ENCODE measurements at places on chromosomes 12 and 14. TPM values are rescaled to one million over a fixed set of nuclear protein-coding genes. Genes with fewer than 3 reads are reported as not detected.

The LRIG3 gene
- 68.6 TPM for total RNA-seq

The AQP5 gene
- total RNA-seq = 2.1 TPM

The ARF3 gene
- 22.3 TPM for total RNA-seq

The IGF1 gene
- total RNA-seq = 15.8 TPM

The KRT74 gene
- not detected for total RNA-seq

The ANP32D gene
- not detected for total RNA-seq

The DBX2 gene
- not detected for total RNA-seq

The SELPLG gene
- 0.66 TPM for total RNA-seq

The SUOX gene
- 20.8 TPM for total RNA-seq

The LAG3 gene
- not detected for total RNA-seq

The KLRB1 gene
- total RNA-seq = not detected

- no peaks in the 10 kb centered on the region for H3K36me3 ChIP-seq
- peak; percentile 79 for DNase-seq
- no peaks in the 10 kb centered on the region for H3K27me3 ChIP-seq
- peaks cover 41% of the 10 kb centered on the region for H3K4me1 ChIP-seq
- peak overlapping the region; percentile 87 for H3K27ac ChIP-seq
Measured at GRCh38 chr12:124939079-124939420, 24.6 kb upstream of the UBC start.

DNA sequence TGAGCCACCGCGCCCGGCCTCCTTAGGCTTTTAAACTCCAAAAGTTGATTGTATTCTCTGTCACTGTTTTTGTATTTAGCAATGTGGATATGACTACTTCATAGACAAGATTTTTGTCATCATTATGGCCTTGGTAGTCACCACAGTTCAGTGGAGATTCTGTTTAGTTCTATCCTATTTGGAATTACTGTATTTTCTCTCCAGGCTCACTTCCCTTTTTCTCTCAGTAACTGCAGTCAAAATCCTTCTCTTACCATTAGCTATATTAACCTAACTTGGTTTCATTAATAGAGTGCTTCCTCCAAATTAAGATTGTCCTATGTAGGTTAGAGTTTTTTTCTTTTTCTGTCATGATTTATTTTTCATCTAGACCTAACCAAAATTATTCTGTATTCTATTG lies 283.9 kb downstream of the TMTC2 start:
- H3K4me3 ChIP-seq = no peak overlapping the region
- peaks cover 5% of the 10 kb centered on the region for H3K4me1 ChIP-seq
- DNase-seq = no peak
- no peak overlapping the region for H3K27ac ChIP-seq

DNA sequence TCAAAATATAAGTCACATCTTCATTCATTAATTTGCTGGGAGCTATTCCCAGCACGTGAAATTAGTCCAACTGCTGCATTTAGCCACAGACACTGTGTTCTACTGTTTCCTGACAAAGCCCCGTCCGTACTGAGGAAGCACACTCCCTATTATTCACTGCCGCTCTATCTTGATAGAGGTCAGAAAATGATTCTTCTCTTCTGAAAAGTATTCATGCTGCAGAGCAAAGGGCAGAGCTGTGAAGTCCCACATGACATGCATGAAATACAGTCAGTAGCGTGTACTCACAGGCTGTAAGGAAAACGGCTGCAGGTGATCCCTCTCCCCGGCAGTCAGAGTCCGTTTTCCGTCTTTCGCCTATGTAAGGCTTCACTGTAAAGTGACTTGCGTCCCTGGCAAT lies 302.5 kb upstream of the FKBP4 start:
- no peaks in the 10 kb centered on the region for H3K36me3 ChIP-seq
- no peak for DNase-seq
- no peak overlapping the region for H3K4me3 ChIP-seq

DNA sequence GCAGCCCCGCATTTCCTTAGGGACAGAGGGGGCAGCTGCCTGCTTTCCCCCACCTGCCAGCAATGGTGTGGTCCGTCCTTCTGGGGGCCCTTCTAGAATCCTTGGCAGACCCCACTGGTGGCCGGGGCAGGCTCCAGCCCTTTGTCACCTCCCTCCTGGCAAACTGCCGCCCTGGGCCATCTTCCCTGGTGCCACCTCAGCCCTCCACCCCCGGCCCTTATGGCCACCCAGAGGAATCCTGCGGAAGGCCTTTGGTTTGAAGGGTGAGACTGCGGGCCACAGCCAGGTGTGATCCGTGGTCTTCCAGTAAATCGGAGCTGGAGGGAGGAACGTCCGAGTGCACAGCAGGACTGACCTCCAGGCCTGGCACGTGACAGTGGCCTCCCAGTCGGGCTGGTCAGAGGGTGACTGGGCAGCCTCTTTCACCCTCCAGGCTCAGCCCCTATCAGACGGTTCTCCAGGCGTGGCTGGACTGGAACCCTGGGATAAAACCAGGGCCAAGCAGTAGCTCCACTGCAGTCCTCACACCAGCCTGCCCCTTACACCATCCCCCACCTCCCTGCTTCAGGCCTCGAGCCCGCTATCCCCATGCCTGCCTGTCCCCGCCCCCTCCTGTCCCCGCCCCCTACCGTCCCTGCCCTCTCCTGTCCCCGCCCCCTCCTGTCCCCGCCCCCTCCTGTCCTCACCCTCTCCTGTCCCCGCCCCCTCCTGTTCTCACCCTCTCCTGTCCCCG lies 12.4 kb downstream of the FBRSL1 start:
- H3K27ac ChIP-seq = peak overlapping the region; percentile 24
- DNase-seq = peak; percentile 69
- peaks cover 98% of the 10 kb centered on the region for H3K4me1 ChIP-seq
- H3K27me3 ChIP-seq = no peaks in the 10 kb centered on the region

- H3K27me3 ChIP-seq = no peaks in the 10 kb centered on the region
- no peaks in the 10 kb centered on the region for H3K36me3 ChIP-seq
- H3K4me3 ChIP-seq = no peak overlapping the region
- DNase-seq = no peak
- no peak overlapping the region for H3K27ac ChIP-seq
Measured at GRCh38 chr14:39374851-39375250, 57.4 kb downstream of the FBXO33 start.

DNA sequence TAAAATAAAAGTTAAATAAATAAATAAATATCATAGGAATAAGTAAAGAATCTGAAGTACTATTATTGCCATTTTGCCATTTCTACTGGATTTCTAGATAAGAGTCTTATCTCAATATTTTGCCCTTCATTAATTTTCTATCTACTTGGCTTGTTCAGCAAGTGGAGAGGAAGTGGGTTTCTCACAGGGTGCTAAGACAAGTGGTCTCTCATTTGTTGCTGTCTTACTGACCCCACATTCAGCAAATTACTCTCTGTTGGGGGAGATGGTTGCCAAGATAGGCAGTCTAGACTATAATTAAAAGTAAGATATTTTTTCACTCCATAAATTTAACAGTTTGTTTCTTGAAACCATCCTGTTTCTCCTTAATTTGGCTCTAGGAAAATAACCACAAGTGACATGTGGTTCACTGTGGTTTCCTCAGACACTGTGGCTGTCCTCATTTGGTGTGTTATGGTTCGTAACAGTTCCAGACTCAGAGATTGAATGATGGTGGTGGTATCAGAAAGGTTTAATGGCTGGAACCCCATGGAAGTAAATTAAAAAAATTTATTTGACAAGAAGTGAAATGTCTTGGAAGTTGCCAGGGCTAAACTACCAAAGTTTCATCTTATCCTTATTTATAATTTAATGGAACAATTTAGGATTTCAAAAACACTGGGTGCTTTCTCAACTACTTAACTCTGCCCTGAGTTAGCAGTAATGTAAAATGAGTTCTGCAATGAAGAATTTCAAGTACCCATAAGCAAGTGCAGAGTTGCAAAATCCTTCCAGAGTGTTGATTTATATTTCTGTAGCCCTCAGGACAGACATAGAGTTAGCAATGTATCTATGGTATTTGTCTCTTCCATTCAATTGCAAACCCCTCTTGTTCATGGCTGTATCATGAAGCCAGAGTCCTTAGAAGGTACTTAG lies 214.8 kb downstream of the MSRB3 start:
- DNase-seq = no peak
- H3K27ac ChIP-seq = peak overlapping the region; percentile 30
- no peaks in the 10 kb centered on the region for H3K27me3 ChIP-seq

GRCh38 chr14:104268295-104268694 lies 129.9 kb downstream of the KIF26A start:
- no peaks in the 10 kb centered on the region for H3K4me1 ChIP-seq
- no peak overlapping the region for H3K27ac ChIP-seq
- H3K36me3 ChIP-seq = no peaks in the 10 kb centered on the region
- H3K27me3 ChIP-seq = no peaks in the 10 kb centered on the region

DNA sequence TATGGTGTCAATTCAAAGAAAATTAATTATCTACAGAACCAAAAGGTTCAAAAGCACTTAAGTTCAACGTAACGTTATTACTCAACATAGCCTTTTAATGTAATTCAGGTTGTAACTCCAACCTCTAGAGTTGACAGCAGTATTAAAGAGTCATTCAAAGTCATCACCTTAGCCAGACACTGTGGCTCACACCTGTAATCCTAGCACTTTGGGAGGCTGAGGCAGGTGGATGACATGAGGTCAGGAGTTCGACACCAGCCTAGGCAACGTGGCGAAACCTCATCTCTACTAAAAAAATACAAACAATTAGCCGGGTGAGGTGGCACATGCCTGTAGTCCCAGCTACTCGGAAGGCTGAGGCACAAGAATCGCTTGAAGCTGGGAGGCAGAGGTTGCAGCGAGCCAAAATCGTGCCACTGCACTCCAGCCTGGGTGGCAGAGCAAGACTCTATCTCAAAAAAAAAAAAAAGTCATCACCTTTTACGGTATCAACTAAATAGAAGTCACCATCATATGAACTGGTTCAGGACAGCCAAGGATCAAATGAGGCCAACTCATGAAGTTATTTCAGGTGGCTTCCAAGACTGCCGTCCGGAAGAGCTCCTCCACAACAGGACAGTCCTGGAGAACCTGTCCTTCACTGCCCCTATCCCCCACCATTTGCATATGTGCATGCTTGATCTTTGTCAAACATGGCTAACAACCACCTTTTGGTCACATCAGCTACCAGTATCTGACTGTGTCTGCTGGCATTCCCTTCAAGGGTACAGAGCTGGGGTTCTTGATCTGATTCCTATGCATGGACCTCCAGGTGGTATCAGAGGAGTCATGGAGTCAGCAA lies 4.2 kb downstream of the PPTC7 start:
- no peak overlapping the region for H3K4me3 ChIP-seq
- H3K36me3 ChIP-seq = no peaks in the 10 kb centered on the region
- no peak overlapping the region for H3K27ac ChIP-seq
- no peaks in the 10 kb centered on the region for H3K27me3 ChIP-seq
- no peak for DNase-seq
- peaks cover 59% of the 10 kb centered on the region for H3K4me1 ChIP-seq

DNA sequence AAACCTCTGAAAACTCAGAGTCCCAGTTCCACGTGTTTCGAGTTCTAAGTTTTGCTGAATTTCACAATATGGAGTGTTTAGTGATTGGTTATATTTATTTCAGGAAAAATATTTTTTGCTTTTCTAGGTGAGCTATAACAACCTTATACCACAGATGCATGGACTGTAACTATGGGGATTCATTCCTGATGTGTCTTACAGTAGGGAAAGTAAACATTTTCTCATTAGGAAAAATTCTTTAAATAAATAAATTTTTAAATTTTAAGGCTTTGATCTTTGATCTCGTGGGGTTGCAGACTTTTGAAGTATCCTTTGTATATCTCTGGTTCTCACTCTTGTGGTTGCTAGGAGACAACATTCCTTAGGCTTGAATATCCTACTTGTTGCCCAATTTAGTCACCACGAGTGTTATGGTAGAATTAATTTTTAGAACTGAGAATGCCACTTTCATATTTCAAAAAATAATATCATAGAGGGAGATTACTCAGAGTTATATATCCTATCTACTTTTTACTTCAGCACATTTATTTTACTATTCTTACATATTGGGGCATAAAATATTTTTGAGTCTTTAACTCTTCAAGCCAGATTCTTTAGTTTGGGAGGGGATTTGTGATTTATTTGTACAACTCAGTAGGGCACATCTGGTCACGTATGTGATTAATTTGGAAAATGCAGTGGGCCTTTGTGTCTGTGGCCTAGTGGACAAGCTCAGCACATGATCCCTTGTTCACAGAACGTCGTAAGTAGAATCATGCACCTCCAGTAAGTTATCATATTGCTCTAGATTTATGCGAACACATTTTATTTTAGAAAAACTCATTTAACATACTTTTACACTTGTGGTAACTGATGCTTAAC lies 224.0 kb downstream of the TTC6 start:
- H3K4me3 ChIP-seq = no peak overlapping the region
- DNase-seq = no peak
- H3K36me3 ChIP-seq = no peaks in the 10 kb centered on the region

DNA sequence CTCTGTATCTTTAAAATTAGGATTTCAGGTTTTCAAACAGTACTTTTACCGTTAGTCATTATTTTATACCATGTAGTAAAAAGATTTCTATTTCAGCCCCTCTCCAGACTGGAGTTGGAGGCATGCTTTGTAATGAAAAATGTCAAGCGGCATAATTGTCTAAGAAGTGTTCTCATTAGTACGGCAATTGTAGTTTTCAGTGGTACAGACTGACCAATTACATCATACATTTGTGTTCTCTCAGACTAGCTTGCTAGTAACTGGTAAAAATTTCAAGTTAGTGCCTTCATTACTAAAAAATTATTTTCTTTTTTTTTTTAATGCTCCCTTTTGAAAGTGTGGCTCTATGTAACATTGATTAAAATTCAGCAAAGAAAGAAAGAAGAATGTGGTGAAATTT lies 4.5 kb downstream of the USP30 start:
- no peaks in the 10 kb centered on the region for H3K27me3 ChIP-seq
- no peak overlapping the region for H3K27ac ChIP-seq
- peaks cover 5% of the 10 kb centered on the region for H3K36me3 ChIP-seq
- no peak for DNase-seq

- H3K4me1 ChIP-seq = peaks cover 16% of the 10 kb centered on the region
- DNase-seq = no peak
- H3K4me3 ChIP-seq = no peak overlapping the region
- H3K27ac ChIP-seq = no peak overlapping the region
- H3K27me3 ChIP-seq = no peaks in the 10 kb centered on the region
Measured at GRCh38 chr12:75945581-75945980, 86.0 kb downstream of the PHLDA1 start.

DNA sequence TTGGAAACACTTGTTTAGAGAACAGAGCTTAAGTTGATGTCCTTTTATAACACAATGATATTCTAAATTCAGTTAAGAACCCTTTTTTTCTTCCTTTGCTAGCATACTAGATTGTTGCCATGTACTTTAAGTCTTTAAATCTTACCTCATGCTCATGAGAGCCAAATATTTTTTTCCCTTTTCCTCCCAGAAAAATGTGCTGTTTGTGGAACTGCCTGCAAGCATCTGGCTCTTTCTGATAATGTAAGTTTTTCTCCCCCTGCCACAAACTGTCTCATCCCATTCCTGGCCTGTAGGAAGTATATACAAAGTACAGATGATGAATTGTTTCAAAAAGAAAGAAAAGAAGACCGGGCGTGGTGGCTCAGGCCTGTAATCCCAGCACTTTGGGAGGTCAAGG lies 5.3 kb downstream of the RNF212B start:
- H3K4me3 ChIP-seq = no peak overlapping the region
- DNase-seq = no peak
- peaks cover 32% of the 10 kb centered on the region for H3K4me1 ChIP-seq
- H3K36me3 ChIP-seq = no peaks in the 10 kb centered on the region

- peak overlapping the region; percentile 64 for H3K4me3 ChIP-seq
- H3K4me1 ChIP-seq = peaks cover 22% of the 10 kb centered on the region
- H3K27me3 ChIP-seq = no peaks in the 10 kb centered on the region
- H3K36me3 ChIP-seq = peaks cover 2% of the 10 kb centered on the region
Measured at GRCh38 chr12:71664411-71665089, 449 bp downstream of the THAP2 start.

- no peak overlapping the region for H3K4me3 ChIP-seq
- no peaks in the 10 kb centered on the region for H3K36me3 ChIP-seq
- no peak for DNase-seq
- H3K4me1 ChIP-seq = no peaks in the 10 kb centered on the region
- H3K27me3 ChIP-seq = no peaks in the 10 kb centered on the region
Measured at GRCh38 chr14:42316693-42317092, 710.0 kb downstream of the LRFN5 start.
